ENCODE measurements at places on chromosomes 11 and 22.

DNA sequence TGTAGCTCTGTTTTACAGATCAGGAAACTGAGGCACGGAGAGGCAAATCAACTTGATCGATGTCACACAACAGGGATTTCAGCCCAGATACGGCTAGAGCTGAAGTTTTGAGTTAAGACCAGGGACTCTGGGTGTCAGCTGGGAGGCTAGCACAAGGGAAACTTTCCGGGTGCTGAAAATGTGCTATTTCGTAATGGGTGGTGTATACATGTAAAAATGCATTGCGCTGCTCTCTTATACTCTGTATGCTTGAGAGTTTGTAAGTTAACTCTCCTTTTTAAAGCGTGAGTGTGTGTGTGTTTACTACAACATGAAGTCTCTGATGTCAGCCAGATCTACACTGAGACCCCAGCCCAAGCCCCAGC, 227.6 kb downstream of the MN1 start:
- no peak for DNase-seq

- no peak for DNase-seq
These were observed 174.2 kb downstream of the ETS1 start for GRCh38 chr11:128412847-128413791.

DNA sequence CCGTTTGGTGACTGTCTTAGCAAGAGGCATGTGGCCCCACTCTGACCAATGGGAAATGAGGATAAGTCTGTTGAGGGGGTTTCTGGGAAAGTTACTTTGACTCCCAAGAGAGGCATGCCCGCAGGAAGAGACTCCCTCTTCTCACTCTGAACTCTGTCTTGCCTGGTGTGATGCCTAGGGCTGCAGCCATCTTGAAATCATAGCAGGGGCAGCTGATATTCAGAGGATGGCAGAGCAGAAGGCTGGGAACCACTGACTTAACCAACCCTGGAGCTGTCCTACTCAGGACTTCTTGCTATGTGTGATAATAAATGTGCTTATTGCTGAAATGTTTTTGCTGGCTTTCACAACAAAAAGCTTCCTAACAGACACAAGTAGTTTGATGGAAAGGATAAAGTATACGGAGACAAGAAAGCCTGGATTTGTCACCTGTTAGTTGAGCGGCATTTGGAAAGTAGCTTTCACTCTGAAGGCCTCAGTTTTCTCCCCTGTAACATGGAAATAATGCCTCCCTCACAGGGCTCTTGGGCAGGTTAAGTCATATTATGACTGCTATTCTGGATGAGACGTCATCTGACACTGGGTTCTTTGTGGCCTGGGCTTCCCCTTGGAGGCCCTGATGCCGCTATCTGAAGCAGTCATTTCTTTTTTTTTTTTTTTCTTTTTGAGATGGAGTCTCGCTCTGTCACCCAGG, 128.5 kb downstream of the CEP164 start:
- DNase-seq = no peak

DNA sequence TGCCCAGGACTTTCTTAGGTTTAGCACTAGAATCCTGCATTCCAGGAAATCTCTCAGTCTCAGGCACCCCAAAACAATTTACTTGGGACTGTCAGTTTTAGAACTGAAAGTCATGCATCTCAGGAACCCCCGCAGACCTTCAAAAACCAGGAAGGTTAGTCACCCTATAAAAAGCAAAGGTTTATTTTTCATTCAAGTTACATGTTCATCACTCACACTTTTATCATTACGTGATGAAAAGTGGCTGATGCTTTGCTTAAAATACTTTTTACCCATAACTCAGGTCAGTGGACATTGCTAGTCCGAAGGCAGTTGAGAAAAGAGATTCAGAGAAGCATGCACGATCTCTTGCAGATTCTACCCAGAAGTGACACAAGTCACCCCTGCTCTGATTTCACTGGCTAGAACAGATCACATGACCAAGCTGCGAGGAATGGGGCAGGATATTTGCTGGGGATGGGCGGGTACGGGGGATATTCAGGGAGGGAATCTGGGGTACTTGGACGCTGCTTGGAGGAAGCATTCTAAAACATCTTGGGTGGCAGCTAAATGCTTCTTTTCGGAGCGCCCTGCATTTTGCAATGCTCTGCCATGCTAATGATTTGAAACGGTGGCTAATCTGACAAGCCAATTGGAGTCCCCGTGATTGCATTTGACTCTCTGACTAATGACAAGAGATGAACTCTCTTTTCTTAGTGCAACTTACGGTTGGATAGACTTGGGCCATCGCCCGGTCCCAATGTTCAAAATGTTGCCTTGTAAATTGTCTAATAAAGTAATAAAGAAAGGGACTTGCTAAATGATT, 110.2 kb downstream of the MIAT start:
- no peak for DNase-seq

- DNase-seq = peak; percentile 13
These were observed 7.3 kb downstream of the TANGO2 start for GRCh38 chr22:20027966-20028854.

DNA sequence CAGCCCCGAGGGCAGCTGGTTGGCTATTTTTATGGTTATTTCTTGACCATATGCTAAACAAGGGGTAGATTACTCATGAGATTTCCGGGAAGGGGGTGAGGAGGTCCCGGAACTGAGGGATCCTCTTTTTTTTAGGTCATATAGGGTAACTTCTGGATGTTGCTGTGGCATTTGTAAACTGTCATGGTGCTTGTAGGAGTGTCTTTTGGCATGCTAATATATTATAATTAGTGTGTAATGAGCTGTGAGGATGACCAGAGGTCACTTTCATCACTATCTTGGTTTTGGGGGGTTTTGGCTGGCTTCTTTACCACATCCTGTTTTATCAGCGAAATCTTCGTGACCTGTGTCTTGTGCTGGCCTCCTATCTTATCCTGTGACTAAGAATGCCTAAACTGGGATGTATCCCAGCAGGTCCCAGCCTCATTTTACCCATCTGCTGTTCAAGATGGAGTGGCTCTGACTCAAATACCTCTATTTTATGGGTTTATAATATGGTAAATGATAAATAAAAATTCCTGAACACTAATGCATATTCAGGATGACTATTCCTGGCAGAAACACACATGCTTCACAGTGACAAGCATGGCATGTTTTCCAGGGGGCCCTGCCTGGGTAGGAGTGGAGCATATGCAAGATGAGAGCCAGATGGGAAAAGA, 11.2 kb downstream of the KREMEN1 start:
- DNase-seq = peak; percentile 90

GRCh38 chr11:27871056-27871455, 170.8 kb upstream of the BDNF start:
- no peak for DNase-seq

DNA sequence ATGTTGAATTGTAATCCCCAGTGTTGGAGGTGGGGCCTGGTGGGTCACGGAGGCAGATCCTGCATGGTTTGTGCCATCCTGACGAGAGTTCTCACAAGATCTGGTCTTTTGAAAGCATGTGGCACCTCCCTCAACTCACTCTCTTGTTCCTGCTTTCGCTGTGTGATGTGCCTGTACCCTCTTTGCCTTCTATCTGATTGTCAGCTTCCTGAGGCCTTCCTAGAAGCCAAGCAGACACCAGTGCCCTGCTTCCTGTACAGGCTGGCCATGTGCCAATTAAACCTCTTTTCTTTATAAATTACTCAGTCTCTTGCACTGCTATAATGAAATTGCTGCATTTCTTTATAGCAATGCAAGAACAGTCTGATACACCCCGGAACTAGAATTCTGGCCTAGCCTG, 13.1 kb downstream of the PTPN5 start:
- DNase-seq = no peak

DNA sequence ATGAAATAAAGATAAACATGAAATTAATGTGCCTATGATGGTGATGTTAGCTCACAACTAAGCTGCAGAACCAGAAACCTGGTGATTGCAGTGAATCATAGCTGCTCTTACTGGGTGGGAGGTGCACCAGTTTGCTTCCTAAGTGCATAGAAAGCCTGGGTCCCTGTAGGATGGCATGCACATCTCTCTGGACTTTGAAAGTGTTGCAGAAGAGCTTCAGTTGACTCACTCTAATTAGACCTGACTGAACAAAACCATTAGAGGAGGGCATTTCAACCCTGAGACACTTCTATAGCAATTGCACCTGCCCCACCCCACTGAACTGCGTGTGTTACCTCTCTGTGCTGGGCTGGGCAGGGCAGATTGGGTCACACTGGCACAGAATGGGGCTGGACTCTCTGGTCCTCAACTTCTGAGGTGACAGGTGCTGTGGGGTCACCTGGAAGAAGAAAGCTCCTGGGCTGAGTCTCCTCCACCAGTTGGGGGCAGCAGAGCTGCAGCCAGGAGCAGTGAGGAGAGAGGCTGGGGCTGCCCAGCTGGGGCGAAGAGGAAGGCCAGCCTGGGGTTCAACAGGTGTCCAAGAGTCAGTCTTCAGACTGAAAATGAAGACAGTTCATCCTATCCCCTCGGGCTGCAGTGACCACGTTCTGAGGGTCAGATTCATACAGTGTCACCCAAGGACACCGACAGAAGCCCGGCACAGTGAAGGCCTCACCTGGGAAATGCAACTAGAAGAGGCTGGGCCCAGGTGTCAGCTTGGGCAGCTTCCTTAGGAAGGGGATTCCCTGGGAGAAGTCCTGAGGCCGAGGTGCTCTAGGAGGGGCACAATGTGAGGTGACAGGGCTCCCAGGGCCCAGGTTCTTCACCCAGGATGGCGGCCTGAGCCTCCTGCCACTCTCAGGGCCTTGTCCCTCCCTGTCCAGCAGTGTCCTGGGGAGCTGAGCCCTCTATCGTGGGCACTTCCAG, 58.1 kb downstream of the GGTLC2 start:
- no peak for DNase-seq

- DNase-seq = no peak
These were observed 102.7 kb downstream of the ABTB2 start for GRCh38 chr11:34255101-34255500.

DNA sequence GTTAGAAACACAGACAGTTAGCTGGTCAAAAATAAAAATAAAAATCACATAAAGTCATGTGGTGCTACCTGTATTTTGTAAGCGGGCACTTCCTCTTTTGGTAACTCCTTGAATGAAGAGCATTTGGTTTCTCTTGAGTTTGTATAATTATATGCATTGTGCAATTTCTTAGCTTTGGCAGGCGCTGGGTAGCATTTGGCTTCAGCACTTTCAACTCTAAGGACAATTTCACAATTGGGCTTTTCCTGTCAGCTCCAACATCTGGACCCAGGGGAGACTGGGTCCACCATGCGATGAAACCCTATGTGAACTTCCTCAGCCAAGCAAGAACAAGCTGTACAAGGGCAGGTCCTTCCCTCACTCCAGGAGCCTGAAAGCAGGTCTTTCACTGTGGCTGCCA, 169.1 kb downstream of the RRAS2 start:
- DNase-seq = no peak

- peak; percentile 24 for DNase-seq
These were observed 80.0 kb upstream of the TIMP3 start for GRCh38 chr22:32721328-32722180.

- DNase-seq = no peak
These were observed 315.6 kb downstream of the RAB38 start for GRCh38 chr11:87859636-87860035.

DNA sequence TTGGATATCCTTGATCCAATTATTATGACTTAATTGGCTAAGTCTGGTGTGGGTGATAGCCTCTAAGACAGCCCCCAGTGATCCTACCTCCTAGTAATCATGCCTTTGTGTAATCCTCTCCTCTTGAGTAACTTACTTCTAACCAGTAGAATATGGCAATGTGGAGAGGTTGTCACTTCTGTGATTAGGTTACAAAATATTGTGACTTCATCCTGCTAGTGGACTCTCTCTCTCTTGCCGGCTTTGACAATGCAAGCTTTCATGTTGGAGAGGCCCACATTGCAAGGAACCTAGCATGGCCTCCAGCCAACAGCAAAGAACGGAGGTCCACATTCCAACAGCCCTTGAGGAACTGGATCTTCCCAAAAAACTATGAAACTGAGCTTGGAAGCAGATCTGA, 19.5 kb downstream of the YPEL4 start:
- no peak for DNase-seq

GRCh38 chr11:8679006-8679405, 3.5 kb downstream of the TRIM66 start:
- no peak for DNase-seq

DNA sequence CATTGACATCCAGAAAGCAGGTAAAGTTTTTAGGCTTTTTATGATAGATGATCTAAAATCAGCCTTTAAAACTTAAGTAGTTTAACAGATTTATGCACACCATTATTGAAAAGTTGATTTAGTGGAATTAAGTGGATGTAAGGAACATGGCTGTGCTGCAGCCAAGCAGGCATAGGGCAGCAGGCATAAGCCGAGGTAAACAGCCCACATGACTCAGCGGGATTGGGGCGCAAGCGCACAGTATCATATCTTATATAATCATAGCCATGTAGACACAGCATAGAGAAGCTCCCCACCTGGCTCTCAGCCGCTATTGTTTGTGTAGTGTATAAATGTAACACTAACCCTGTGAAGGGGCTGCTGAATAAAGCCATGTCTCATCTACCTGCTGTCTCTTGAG, 157.5 kb downstream of the WNT11 start:
- DNase-seq = no peak

GRCh38 chr11:3104961-3105790, 48.0 kb upstream of the CARS1 start:
- no peak for DNase-seq

GRCh38 chr11:129324533-129325175, 51.0 kb upstream of the BARX2 start:
- DNase-seq = no peak

- DNase-seq = no peak
These were observed 24.0 kb upstream of the P2RY2 start for GRCh38 chr11:73194034-73194507.

DNA sequence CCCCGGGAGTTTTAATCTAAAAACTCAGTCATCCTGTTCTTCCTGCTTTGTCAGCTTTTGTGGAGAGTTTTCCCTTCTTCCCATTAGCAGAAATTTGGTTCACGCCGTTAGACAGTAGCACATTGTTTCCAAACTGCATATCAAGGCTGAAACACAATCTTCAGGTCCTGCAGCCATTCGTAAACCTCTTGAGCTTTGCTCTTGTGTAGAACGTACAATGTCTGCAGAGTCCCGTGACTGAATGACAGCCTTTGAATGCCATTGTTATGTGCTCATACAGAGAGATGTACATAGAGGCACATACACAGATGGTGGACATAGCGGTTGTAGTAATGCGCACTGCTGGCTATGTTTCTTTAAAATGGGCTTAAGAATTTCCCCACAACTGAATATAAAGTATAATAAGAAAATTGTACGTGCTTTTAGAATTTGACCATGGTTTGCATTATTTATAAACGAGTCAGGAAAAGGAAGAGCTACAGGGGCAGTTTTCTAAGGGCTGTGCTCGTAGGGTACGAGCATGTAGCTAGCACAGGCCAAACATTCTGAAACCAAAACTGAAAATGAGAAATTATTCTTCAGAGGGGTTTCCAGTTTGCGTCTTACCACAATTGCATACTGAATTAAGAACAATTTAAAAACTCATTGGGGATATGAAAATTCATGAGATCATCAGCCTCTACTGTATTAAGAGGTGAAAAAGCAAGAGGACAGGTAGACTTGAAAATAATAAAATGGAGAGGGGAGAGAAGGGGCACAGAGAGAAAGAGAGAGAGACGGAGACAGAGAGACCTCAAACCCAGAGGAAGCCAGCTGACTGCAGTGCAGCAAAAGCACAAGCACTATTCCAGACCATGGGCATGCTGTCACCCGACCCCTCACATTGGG, 310.1 kb downstream of the CADM1 start:
- DNase-seq = peak; percentile 57

All from RPMI7951 (cell line).